ENCODE measurements at places on chromosomes 2 and 18.

DNA sequence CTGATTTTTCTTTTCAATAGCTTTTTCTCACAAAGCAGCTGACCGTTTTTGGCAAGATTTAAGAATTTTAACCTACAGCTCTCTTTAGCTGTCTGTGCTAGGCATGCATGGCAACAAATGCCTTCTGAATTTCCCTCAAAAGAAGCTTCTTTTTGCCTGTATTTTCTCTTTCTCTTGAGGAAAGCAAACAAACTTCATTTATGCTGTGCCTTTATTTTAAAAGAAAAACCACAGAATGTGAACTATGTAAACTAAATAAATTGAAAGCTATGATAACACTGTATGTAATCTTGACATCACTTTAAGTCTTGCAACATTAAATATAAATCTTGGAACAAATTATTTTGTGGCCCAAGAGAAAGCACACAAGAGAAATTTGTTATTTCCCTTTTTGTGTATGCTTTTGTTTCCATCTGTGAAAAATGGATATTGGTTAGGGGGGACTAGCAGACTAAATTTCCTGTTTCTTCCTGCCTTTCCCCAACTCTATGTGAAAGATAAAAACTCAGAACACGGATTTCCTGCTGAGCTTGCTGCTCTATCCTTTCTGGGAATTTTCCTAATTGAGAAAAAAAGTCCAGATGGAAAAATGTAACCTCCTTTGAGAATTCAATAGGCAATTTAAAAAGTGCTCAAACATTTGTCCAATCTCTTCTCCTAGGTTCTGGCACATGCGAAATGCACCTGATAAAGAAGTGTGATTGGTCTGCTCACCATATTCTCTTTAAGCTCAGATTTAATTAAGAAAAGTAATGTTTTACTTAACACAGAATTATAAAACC is 20.9 kb upstream of the TFPI start:
- no peak for DNase-seq

- DNase-seq, result no peak
These were observed 26.7 kb downstream of the CTLA4 start for GRCh38 chr2:203894262-203894661.

DNA sequence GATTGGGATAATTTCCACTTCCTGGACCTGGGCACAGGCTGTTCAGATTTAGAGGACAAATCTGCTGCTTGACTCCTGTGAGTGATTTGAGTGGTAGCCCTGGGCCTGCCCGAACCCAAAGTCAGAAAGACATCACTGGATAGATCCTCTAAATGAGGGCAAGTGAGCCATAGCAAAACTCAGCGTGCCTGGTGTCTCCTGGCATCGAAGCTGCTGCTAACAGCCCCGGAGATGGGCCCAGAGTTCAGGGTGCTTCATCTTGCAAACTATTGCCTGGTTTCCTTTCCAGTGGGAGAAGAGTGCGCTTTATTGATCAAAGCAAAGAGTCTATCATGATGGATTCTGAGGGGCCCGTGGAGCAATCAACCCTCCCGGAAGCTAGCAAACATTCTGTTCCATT is 153.1 kb upstream of the KLHL29 start:
- DNase-seq, result no peak

GRCh38 chr2:219497495-219498279 is 1.0 kb upstream of the GMPPA start:
- DNase-seq, result no peak

GRCh38 chr2:202577250-202578183 is 57.3 kb upstream of the FAM117B start:
- no peak for DNase-seq

- DNase-seq, result no peak
These were observed 186.6 kb upstream of the HAAO start for GRCh38 chr2:42978887-42979415.

DNA sequence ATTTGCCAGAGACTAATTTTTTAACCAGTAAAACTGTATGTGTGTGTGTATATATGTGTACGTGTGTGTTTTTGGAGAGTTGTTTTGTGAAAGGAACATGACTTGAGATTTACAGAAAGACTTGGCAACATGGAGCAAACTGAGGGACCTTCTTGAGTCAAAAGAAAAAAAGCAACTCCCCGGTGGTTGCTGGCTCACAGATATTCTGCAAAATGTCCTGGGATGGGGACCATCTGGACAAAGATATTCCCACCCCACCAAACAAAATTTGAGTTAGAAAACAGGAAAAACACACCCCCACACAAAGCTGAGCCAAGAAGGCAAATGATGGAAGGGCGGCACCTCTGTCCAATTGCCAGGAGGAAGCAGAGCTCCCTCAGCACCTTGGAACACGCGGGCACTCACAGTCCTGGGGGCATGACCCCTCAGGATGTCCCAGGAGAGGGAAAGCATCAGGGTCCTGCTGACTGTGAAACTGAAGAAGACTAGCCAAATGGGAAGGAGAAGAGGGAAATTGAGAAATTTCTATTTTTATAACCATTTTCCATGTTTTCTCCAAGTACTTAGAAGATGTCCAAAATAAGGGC is 290.2 kb upstream of the ACVR2A start:
- DNase-seq, result no peak

DNA sequence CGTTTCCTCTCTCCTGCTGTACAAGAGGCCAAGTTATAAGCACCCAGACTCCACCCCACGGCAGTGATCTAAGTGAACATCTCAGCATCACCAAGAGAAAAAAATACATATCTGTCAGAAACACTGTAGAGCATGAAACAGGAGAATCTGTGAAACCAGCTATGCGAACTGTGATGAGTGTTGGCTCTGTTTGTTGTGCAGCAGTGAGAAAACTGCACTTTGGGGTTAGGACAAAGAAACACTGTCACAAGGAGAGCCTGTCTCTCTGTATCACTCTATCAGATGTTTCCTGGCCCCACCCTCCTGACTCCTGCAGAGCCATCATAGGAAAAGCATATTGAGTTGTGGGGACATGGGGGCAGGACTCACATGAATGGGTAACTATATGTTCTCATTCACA is 87.1 kb downstream of the LAMA3 start:
- DNase-seq, result no peak

GRCh38 chr2:231124838-231125568 is at the start of gene HTR2B:
TSS of gene HTR2B (minus strand) at chr2:231125042. CDS start at chr2:231123764, 1,278 bp downstream.
- DNase-seq, result peak; percentile 26

GRCh38 chr2:205849136-205849535 is 166.8 kb downstream of the NRP2 start:
- no peak for DNase-seq

- no peak for DNase-seq
These were observed 116.1 kb upstream of the CYP26B1 start for GRCh38 chr2:72263776-72264060.

GRCh38 chr2:165251366-165251765 is 12.2 kb downstream of the SCN2A start:
- DNase-seq, result no peak

DNA sequence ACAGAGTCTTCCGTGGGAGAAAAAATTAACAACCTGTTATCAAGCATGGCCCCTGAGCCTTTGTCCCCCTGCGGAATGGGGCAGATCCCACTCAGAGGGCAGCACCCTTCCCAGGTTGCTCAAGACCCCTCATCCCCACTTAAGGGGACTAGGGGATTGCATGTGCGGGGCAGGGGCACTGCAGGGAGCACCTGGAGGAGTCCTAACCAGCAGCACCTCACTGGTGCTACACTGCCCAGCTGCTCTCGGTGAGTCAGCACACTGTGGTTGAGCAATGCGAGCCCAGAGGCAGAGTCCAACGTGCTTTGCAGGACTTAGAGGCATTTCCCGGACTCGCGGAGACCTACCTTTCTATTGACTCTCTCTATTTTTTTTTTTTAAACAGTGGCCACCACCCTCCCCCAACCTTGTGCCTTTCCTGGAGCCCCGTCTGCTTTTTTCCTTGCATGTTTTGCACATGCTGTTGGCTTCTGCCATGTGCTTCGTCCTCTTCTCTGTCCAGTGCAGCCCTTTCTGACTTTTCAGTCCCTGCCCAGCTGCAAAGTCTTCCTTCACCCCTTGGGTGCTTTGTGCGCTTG is 74.0 kb downstream of the IL1R2 start:
- DNase-seq, result no peak

GRCh38 chr18:46950064-46950656 is 32.8 kb downstream of the KATNAL2 start:
- DNase-seq, result no peak

GRCh38 chr2:221969087-221969829 is 329.5 kb downstream of the PAX3 start:
- DNase-seq, result peak; percentile 8

- DNase-seq, result no peak
These were observed at the start of gene C1QL2 for GRCh38 chr2:119158563-119159347. TSS of gene C1QL2 (minus strand) at chr2:119158751. CDS start at chr2:119158269, 482 bp downstream.
